Right atrium auricular region (tissue), 2 donors: ENCODE measurements at places on chromosomes 2 and 18. TPM values are rescaled to one million over a fixed set of nuclear protein-coding genes. Genes with fewer than 3 reads are reported as not detected.

DNA sequence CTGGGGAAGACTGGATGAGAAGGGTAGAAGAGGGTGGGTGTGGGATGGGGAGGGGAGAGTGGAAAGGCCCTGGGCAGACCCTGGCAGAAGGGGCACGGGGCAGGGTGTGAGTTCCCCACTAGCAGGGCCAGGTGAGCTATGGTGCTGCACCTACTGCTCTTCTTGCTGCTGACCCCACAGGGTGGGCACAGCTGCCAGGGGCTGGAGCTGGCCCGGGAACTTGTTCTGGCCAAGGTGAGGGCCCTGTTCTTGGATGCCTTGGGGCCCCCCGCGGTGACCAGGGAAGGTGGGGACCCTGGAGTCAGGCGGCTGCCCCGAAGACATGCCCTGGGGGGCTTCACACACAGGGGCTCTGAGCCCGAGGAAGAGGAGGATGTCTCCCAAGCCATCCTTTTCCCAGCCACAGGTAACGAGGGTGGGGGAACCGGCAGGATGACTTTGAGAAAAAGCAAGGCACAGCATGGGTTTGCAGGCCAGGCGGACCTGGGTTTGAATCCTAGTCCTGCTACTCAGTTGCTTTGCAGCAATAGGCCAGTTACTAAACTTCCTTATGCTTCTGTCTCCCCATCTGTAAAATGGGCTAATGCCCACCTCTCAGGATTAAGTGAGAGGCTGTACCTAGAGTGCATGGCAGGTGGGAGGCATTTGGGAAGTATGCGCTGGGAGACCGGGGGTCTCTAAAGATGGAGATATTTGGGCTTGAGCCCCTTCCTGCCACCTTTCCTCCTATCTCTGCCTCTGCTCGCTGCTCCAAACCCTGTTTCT is at the start of gene INHA:
Gene INHA (plus strand): TSS at position 74 of the 765 bp plus-strand sequence. CDS start 65 bp downstream, at position 139.
- no peak for DNase-seq

DNA sequence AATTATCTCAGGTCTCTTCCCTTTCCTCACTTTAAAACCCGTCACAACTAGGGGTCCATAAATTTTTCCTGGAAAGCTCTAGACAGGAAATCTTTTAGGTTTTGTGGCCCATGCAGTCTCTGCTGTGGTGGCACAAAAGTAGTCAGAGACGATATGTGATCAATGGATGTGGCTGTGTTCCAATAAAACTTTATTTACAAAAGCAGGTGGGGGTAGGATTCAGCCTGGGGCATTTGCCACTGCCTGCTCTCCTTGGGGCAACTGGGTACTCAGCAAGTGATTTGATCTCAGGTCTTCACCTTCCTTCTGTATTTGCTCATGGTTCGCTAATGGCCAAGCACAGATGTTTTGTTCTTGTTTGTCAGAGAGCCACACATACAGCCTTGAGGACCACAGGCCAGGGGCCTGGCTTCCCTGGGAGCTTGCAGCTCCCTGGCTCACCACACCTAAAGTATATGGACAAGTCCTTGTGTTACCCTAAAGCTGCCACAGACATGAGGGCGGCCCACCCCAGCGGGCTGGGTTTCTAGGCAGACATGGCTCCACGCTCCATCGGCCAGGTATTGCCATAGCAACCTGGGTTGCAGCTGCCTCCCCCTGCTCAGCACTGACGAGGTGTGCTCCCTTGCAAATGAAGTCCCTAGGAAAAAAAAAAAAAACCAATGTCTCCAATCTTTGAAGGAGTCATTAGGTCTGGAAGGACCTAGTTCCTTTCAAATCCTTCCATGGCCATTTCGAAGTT is 89.7 kb upstream of the YWHAQ start:
- no peak for DNase-seq

DNA sequence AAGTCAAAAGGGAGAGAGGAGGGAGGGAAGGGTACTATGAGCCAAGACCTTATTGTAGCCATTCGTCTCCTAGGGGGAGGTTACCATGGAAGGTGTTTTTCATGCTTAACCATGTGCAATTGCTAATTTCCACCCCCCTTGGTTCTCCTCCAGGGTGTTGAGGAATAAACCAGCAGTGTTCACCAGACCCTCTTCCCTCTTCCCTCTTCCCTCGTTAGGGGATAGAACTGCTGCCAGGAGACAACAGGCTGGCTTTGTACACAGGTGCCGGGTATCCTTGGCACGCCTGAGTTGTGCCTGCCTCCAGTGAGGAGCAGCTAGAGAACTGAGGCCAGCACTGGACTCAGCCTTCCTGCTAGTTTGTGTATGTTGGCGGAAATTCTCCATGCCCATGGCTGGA is 41.1 kb upstream of the ARL5A start:
- DNase-seq: no peak

GRCh38 chr2:143875295-143876233 is 644.4 kb downstream of the ZEB2 start:
- no peak for DNase-seq

DNA sequence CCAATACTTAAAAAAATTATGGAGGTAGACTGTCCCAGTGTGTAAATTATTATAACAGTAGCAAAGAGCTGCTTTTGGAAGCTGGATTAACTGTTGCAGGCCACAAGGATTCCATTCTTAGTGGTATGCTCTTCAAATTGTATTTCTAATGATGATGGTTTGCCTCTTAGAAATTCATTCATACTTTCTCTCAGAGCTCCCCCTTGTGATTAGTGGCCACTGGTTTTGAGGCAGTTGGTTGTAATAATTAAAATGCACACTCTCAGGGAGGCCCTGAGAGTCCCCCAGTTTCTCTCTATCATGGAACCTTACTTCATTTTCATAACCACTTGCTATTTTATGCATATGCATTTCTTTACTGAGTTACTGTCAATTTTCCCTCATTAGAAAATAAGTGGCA is 122.5 kb downstream of the PLA2R1 start:
- DNase-seq: no peak

DNA sequence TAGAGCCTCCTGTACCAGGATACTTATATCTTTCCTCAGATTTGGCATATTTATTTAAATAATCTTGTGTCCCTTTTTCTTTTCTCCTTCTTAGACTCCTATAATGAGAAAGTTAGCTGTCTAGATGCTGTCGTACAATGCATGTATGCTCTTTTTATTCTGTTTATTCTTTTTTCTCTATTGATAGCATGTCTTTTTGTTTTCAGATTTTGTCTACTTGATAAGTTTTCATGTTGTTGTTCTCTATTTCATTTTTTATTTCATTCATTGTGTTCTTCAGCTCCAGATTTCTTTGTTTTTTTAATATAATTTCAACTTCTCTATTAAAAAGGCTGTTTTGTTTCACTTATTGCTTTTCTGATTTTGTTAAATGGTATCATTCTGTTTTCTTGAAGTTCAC is 674.3 kb upstream of the POU3F3 start:
- no peak for DNase-seq

Gene RESP18
- total RNA-seq: not detected
